ENCODE measurements at places on chromosomes 3 and 15. TPM values are rescaled to one million over a fixed set of nuclear protein-coding genes. Genes with fewer than 3 reads are reported as not detected.

GRCh38 chr3:64345371-64345770, 120.1 kb upstream of the PRICKLE2 start:
- no peak overlapping the region for H3K27ac ChIP-seq
- no peak overlapping the region for H3K4me3 ChIP-seq
- no peaks in the 10 kb centered on the region for H3K4me1 ChIP-seq
- H3K36me3 ChIP-seq: no peaks in the 10 kb centered on the region
- no peaks in the 10 kb centered on the region for H3K27me3 ChIP-seq

GRCh38 chr3:39780352-39780751, 29.1 kb upstream of the MYRIP start:
- no peaks in the 10 kb centered on the region for H3K36me3 ChIP-seq
- DNase-seq: no peak
- no peak overlapping the region for H3K4me3 ChIP-seq
- no peaks in the 10 kb centered on the region for H3K4me1 ChIP-seq
- no peak overlapping the region for H3K27ac ChIP-seq
- H3K27me3 ChIP-seq: no peaks in the 10 kb centered on the region

- no peak for DNase-seq
- no peak overlapping the region for H3K27ac ChIP-seq
- peak overlapping the region; percentile 46 for H3K4me3 ChIP-seq
- no peaks in the 10 kb centered on the region for H3K4me1 ChIP-seq
- H3K27me3 ChIP-seq: peaks cover 30% of the 10 kb centered on the region
These were observed 516.7 kb downstream of the MECOM start for GRCh38 chr3:169146866-169147237.

DNA sequence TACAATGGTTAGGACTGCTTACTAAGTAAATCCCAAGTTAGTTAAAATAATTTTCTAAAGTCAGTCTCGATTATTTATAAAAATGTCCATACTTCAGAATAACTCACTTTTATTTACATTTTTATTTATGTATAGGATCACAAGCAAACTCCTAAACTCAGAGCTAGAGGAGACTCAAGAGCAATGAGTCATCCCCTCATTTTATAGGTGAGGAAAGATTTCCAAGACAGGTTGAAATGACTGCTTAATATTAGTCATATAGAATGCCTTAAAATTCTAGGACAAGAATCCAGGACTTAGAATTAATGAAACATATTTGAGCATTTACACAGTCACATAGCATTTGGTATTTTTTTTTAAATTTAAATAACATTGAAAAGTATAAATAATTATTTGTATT, 983.8 kb downstream of the SI start:
- H3K27ac ChIP-seq: no peak overlapping the region
- no peak for DNase-seq

- H3K27me3 ChIP-seq: no peaks in the 10 kb centered on the region
- H3K27ac ChIP-seq: no peak overlapping the region
- no peak for DNase-seq
- H3K36me3 ChIP-seq: 0 out of 2 replicates have a peak, but pooled peaks cover 2% of the 10 kb centered on the region
- H3K4me1 ChIP-seq: peaks cover 21% of the 10 kb centered on the region
These were observed 152.8 kb upstream of the BHLHE40 start for GRCh38 chr3:4826237-4827100.

- no peaks in the 10 kb centered on the region for H3K4me1 ChIP-seq
- H3K27ac ChIP-seq: no peak overlapping the region
- no peaks in the 10 kb centered on the region for H3K36me3 ChIP-seq
- DNase-seq: no peak
- H3K27me3 ChIP-seq: no peaks in the 10 kb centered on the region
These were observed 21.6 kb upstream of the ACTL6A start for GRCh38 chr3:179541094-179541493.

DNA sequence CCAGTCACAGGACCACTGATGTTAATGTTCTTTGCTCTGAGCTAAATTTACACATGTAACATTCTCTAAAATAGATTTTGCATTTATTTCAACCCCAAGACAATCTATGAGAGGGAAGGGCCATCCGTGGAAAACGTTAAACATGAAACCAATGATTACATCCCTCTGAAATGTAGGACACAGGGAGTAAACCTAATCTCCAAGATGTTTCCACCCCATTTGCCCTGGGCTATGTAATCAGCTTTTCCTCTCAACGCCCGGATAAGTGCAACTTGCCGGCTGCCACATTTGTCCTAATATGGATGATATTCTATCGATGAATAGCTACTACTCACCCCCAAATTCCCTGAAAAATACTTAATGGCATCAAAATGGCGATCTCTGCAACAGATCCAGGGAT, 6.4 kb upstream of the FMN1 start:
- H3K4me3 ChIP-seq: no peak overlapping the region
- peaks cover 10% of the 10 kb centered on the region for H3K4me1 ChIP-seq
- H3K27me3 ChIP-seq: peaks cover 9% of the 10 kb centered on the region
- no peak overlapping the region for H3K27ac ChIP-seq
- no peak for DNase-seq
- no peaks in the 10 kb centered on the region for H3K36me3 ChIP-seq

DNA sequence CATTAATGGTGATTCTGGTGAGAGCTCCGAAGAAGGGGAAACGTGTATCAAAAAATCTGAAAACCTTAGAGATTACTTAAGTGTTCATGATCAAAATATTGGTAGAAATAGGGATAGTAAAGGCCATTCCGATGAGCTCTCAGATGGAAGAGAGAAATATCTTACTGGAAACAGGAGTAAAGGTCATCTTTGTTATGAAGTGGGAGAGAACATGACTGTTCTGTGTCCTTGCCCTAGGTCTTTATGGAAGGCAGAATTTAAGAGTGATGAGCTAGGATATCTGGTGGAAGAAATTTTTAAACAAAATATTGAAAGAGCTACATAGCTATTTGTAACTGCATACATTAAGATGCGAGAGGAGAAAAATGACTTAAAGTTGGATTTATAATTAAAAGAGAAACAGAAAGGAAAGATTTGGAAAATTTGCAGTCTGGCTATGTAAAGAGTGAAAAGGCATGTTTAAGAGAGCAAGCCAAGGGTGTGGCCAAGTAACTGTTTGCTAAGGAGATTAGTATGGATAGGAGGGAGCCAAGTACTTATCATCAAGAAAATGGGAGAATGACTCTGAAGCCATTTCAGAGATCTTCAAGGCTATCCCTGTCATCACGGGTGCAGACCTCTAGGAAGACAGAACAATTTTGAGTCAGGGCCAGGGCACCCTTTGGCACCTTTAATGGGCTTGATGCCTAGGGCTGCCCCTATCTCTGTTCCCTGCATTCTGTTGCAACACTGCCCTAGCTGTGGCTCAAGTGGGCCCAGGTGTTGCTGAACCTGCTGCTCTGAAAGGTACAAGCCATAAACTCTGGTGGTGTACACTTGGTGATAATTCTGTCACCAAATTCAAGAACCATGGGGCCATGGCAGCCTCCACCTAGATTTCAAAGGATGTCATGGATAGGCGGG, 27.3 kb downstream of the SLMAP start:
- peaks cover 11% of the 10 kb centered on the region for H3K4me1 ChIP-seq
- no peaks in the 10 kb centered on the region for H3K36me3 ChIP-seq

DNA sequence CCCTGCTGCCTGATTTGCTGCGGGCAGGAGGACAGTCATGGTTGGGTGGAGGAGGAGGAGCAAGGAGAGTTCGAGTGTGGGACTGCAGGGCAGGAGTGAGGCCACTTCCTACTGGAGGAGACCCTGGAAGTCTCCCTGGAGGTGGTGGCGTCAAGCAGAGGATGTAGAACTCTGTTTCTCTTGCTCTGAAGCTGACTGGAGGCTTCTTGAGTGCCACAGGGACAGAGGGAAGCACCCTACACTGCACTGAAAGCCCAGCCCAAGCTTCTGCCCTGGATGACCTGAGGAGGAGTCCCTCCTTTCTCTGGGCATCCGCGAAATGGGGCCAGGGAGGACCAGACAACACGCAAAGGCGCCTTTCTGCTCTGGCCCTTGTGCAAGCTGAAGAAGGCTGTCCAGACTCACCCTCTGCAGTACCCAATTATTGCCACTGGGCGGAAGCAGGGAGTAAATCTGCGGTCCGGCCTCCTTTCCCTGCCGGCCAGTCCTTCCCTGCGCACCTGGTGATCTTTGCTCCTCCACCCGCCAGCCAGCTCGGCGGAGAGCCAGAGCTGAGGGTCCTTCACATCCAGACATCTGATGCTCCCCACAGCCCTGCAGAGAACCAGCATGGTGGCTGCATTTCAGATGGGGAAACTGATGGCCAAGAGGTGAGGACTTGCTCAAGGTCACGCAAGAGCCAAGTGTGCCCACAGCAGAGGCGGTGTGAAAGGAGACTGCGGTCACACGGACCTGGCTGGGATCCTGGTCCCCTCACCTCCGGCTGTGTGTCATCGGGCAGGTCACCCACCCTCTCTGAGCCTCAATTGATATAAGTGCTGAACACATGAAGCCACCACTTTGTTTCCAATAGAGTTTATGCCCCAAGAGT, 207.1 kb downstream of the TBC1D2B start:
- no peaks in the 10 kb centered on the region for H3K4me1 ChIP-seq
- DNase-seq: no peak
- no peak overlapping the region for H3K27ac ChIP-seq
- no peaks in the 10 kb centered on the region for H3K27me3 ChIP-seq
- H3K36me3 ChIP-seq: no peaks in the 10 kb centered on the region
- no peak overlapping the region for H3K4me3 ChIP-seq

Gene GOLGA6L7
- not detected for polyA plus RNA-seq

DNA sequence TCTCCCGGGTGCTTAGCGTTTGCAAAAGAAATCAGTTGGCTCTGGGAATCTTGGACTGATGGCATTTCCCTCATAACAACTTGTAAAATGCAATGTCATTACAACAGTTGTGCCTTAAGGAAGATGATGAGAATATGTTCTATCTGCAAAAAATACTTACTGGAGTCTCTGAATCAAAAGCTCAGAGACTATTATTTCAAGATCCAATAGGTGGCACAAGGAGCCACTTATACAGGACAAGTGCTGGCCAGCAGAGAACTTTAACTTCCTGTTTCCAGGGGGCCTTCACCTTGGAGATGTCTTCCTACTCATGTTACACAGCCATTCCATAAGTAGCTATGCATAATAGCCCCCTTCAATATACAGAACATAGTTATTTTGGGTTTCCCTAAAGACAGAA, 8.9 kb upstream of the RPS27L start:
- no peaks in the 10 kb centered on the region for H3K27me3 ChIP-seq

Gene LIPC
- not detected for polyA plus RNA-seq

DNA sequence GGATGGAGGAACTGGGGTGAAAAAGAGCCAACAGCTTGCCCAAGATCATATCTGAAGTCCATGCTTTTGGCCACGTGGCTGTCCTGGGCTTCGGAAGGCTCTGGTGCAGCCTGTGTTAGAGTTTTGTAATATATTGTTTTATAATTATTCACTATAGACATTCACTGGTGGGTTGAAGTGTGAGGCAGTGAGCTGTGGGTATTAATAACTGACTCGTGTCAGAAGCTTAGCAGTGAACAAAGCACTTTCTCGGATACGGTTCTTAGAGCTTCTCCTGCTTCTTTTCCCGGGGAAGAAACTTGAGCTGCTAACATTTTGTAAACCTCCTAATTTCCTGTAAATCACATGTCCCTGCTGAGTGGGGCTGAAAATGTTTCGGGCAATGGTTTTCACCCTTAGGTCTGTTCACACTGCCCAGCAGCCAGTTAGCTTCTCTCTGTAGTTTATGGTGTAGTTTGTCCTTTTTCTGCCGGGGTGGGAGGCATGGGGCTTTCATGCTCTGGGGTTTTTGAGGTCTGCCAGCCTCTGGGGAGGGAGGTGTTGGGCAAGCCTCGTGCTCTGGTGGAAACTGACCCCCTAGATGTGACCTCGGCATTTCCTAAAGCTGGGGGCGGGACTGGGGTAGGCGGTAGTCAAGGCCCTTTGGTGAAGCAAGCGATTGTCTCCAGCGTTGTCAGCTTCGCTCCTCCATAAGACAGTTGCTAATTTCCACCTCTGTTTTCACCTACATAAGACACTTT, 1.7 kb downstream of the MRAS start:
- no peaks in the 10 kb centered on the region for H3K4me1 ChIP-seq
- no peak overlapping the region for H3K27ac ChIP-seq
- H3K27me3 ChIP-seq: peaks cover 30% of the 10 kb centered on the region
- no peak overlapping the region for H3K4me3 ChIP-seq
- H3K36me3 ChIP-seq: no peaks in the 10 kb centered on the region
- DNase-seq: no peak

- H3K27me3 ChIP-seq: no peaks in the 10 kb centered on the region
- H3K4me1 ChIP-seq: no peaks in the 10 kb centered on the region
- H3K36me3 ChIP-seq: no peaks in the 10 kb centered on the region
- H3K4me3 ChIP-seq: no peak overlapping the region
- DNase-seq: no peak
These were observed 91.3 kb upstream of the SLC4A7 start for GRCh38 chr3:27575499-27575898.

Gene NANOGP8
- not detected for polyA plus RNA-seq

Data from GM12878 (cell line).